ENCODE measurements at places on chromosomes 16 and 17.
A peak's percentile ranks its signal among the peaks of the same experiment; 100 is the strongest.

GRCh38 chr17:36645422-36645821 lies 44.0 kb downstream of the MRM1 start:
- no peak for DNase-seq

GRCh38 chr17:76643553-76644148 lies at the start of gene ST6GALNAC1:
TSS of gene ST6GALNAC1 (minus strand) at chr17:76643757. CDS start at chr17:76643638, 119 bp downstream.
- no peak for DNase-seq

GRCh38 chr17:57485566-57485865 lies 229.2 kb downstream of the MSI2 start:
- DNase-seq, result no peak

GRCh38 chr16:88063211-88063773 lies 112.1 kb downstream of the BANP start:
- no peak for DNase-seq

DNA sequence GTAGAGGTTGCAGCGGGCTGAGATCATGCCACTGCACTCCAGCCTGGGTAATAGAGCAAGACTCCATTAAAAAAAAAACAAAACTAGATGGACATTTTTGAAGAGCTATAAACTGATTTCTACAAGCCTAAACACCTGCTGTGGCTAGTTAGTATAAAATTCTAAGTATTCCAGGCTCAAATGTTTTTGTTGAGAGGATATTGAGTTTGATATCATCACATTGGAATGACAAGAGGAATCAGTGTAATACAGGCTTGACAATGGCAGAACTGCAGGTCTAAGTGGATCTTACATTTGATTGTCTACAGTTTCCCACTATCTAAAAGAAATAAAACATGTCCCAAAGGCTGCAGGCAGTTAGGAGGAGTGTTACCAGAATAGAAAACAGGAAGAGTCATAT lies 23.9 kb upstream of the DLX3 start:
- DNase-seq, result no peak

DNA sequence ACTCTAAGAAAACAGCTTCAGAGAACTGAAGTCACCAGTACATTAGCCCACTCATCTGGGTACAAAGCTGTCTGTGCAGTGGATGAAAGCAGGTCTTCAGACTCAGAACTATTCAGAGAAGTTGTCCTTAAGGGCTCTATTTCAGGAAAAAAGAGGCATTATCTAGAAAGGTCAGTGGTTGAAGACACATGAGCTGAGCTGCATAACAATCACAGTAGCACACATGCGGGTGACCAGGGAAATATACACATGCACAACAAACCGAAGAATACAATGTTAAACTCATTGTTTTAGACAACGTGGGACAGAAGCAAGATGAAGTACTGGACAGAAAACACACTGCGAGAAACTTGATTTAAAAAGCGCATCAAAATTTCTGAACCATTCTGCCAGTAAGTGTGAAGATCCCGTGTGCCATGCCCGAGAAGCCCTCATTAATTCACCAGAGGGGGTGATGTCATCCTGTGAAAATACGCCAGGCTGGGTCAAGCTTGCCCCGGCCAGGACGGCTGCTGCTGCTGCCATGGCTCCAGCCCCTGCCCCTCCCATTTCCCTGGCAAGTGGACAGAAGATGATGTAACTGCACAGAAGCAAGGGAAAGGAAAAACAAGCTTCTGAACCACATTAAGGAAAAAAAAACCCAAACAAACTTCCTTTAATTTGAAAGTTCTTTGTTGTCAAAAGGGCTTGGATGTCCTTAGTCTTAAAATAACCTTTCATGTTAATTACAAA lies 10.1 kb downstream of the DYNC1LI2 start:
- DNase-seq, result peak; percentile 71

DNA sequence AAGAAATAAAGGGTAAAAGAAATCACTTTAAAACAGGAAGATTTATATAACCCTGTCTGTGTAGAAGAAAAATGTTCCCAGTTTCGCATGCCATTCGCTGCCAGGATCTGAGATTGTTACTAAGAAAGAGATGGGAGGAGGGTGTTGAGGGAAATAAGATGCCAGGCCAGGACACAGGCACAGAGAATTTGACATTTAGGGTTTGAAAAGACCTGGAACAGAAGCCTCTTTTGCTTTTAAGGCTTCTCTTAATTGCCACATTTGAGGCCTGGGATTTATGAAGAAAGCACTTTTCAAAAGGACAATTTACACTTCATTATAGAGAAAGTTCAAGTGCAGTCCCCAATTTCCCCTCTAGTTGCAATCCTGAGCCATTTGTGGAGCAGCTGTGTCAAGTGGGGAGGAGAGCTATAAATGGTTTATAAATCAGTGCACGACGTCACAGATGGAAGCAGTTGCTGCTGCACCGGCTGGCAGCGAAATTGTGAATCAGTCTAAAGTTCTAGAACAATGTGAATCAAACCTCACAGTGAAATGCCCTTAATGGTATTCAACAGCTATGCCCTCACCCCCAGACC lies 26.5 kb upstream of the C16orf87 start:
- DNase-seq, result peak; percentile 82

GRCh38 chr16:67311607-67312488 lies 14.7 kb downstream of the KCTD19 start:
- peak; percentile 45 for DNase-seq

- DNase-seq, result no peak
Observed at GRCh38 chr16:84931506-84931905, 79.8 kb downstream of the ZDHHC7 start.

DNA sequence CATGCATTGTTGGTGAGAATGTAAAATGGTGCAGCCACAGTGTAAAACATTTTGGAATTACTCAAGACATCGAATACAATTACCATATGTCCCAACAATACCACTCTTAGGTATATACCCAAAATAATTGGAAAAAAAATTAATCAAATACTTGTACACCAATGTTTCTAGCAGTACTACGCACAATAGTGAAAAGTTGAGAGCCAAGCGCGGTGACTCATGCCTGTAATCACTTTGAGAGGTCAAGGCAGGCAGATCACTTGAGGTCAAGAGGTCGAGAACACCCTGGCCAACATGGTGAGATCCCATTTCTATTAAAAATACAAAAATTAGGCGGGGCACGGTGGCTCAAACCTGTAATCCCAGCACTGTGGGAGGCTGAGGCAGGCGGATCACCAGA lies 3.5 kb upstream of the MEIOC start:
- no peak for DNase-seq

DNA sequence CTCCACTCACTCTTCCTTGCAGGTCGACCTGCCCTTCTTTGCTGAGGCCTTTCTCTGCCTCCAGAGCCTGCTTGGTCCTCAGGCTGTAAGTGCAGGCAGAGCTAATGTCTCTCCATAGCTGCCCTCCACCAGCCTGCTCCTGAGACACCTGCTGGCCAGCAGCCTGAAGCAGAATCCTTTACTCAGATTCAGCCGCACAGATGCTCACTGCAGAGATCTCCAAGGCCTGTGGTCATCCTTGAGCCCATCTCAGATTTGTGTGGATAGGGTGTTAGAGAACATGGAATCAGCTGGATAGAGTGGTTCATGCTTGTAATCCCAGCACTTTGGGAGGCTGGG lies 11.5 kb downstream of the DEXI start:
- DNase-seq, result peak; percentile 68

- DNase-seq, result no peak
Observed at GRCh38 chr16:17590711-17591654, 120.2 kb upstream of the XYLT1 start.

DNA sequence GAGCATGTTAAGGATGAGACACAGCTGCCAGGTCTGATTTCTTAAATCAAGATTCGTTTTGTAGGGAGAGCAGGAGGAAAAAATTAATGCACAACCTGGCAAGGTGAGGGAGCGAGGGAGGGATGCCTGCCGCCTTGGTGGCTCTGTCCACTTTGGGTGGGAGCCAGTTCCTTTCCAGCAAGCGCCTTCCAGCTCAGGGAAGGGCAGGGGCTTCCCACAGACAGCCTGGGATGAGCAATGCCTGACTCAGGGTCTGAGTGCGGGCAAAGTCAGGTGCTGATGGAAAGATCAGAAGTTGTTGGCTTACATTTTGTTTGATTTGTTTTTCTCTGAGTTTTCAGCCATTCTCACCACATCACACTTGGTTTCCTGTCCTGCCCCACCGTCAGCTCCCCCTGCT lies 220.7 kb downstream of the ENGASE start:
- no peak for DNase-seq

DNA sequence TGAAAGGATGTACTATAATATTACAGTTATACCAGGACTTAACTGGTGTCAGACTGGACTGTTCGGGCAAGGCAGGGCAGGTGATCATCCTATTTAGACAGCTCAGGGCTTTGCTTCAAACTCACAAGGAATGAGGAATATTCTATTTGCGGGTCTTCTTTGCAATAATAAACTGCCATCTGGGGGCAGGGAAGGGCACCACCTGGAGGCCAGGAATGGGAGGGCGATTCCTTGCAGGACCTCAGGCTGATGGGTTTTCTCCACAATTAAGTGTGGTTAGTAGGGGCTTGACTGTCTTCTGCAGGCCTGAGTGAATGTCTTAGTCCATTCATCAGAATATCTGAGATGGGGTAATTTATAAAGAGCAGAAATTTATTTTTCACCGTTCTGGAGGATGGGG lies 424.1 kb downstream of the CA10 start:
- DNase-seq, result no peak

GRCh38 chr17:1949754-1950153 lies 75.4 kb downstream of the RTN4RL1 start:
- DNase-seq, result no peak

DNA sequence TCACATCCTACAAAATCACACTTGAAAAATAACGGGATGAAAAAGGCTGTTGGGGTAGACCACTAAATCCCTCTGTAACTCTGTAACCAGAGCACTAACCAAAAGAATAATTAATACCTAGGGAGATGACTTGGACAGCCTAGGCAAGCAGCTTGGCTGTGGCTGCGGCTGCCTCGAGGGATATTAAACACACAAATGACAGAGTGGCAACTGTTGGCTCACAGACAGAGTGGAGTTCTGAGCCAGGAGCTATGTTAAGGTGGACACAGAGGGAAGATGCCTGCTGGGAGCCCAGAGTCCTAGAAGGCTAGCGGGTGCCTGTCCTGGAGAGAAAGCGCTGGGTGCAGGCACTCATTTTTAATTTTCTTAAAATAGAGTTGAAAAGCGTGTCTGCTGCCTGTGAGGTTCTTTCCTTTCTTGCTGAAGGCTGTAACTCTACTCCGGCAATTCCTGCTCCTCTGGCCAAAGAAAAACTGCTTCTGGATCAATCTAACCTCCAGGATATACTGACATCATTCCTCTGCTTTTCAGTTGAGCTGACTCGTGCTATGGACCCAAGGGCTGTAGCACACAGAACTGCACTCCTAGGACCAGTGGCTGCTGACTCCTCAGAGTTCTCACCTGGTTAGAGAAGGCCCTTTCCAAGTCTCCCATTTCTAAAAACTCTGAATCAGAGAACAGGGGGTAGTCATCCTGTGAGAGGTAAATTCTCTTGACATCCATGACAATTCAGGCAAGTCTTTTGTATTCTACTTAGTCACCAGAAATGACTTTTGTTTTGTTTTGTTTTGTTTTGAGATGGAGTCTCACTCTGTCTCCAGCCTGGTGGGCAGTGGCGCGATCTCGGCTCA lies 147.9 kb downstream of the STX8 start:
- no peak for DNase-seq

DNA sequence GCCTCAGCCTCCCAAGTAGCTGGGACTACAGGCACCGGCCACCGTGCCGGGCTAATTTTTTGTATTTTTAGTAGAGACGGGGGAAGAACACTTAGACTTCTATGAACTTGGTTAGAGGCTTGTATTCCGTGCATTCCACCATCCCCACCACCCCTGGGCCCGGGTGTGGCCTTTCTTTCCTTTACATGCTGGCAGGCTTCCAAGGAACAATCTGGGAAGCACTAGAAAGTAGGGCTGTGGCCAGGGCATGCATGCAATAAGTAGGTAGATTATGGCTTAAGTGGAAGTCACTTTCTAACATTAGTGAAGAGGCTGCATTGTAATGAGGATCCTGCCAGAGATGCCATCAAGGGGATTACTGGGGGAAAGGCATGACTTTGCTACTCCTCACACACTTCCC lies 171.6 kb downstream of the SHISA6 start:
- no peak for DNase-seq

DNA sequence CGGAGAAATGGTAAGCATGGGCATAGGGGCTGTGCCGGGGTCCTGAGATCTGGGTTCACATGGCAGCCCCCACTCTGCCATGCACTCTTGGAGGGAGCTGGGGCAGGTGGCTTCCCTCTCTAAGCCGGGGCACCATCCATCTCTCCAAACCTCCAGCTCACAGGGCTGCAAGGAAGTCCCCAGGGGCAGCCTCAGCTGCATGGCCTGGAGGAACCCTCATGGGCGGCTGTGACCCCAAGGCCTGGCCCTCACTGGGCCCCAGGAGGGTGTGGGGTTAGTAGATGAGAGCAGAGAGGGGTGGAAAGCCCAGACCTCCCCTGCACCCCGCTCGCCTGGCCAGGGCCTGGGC lies 2.6 kb downstream of the CTRB2 start:
- no peak for DNase-seq

GRCh38 chr16:86512860-86513470 lies 2.6 kb downstream of the FOXF1 start:
- DNase-seq, result no peak

- no peak for DNase-seq
Observed at GRCh38 chr17:27471321-27472269, 15.3 kb downstream of the KSR1 start.

- no peak for DNase-seq
Observed at GRCh38 chr17:72053036-72053435, 67.8 kb upstream of the SOX9 start.

GRCh38 chr16:69131167-69131838 lies 1.1 kb downstream of the CHTF8 start:
- DNase-seq, result peak; percentile 3

GRCh38 chr16:57147381-57148221 lies 38.2 kb downstream of the PSME3IP1 start:
- no peak for DNase-seq

DNA sequence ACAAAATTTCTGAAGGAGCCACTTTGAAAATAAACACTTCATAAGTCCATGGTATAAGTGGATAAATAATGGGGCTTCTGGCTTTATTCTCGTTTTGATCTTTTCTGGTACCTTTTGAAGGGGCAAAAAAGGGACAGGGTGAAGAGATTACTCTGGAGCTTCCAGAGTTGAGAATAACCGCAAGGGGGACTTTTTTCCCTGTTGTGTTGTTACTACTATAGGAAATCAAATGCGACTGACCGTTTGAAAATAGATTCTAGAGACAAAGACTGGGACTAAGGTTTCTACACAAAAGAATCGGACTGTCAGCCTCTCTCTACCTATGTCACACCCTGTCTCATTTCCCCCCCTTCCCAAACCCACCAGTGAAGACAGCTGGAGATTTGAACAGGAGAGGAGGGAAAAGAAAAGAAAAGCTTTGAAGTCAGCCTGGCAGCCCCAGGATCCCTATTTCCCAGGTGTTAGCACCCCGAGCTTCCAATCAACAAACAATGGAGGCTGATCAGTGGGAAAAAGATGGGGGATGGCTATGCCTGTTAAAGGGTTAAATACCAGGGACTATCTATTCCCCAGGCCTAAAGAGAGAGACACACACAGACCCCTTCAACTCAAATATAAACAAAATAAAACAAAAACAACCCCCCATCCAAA lies 8.4 kb downstream of the HOXB4 start:
- DNase-seq, result no peak

GRCh38 chr17:50033316-50033715 lies 22.6 kb upstream of the ITGA3 start:
- DNase-seq, result no peak

All from SHP77 (cell line).